ENCODE measurements at places on chromosomes 5 and 9.

- no peak for DNase-seq
These were observed 120.4 kb downstream of the C9orf152 start for GRCh38 chr9:110087605-110088004.

DNA sequence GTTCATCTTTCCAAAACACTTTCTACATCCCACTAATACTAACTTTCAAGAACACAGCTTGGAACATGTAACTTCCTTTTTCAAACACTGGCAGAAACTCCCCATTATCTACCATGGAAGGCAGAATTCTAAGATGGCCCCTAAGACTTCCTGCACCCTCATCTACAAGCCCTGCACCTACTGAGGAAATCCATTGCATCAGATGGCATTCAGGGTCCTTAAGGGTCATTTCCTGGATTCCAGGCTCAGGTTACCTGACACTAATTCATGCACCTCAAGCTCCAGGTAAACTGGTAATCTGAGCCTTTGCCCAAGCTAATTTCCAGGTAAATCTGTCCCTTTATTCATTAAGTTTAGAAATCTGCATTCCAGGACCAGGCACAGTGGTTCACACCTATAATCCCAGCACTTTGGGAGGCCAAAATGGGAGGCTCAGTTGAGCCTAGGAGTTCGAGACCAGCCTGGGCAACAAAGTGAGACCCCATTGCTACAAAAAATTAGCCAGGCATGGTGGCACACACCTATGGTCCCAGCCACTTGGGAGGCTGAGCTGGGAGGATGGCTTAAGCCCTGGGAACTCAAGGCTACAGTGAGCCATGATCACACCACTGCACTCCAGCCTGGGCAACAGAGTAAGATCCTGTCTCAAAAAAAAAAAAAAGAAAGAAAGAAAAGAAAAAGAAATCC, 91.6 kb downstream of the NFIB start:
- DNase-seq = no peak

DNA sequence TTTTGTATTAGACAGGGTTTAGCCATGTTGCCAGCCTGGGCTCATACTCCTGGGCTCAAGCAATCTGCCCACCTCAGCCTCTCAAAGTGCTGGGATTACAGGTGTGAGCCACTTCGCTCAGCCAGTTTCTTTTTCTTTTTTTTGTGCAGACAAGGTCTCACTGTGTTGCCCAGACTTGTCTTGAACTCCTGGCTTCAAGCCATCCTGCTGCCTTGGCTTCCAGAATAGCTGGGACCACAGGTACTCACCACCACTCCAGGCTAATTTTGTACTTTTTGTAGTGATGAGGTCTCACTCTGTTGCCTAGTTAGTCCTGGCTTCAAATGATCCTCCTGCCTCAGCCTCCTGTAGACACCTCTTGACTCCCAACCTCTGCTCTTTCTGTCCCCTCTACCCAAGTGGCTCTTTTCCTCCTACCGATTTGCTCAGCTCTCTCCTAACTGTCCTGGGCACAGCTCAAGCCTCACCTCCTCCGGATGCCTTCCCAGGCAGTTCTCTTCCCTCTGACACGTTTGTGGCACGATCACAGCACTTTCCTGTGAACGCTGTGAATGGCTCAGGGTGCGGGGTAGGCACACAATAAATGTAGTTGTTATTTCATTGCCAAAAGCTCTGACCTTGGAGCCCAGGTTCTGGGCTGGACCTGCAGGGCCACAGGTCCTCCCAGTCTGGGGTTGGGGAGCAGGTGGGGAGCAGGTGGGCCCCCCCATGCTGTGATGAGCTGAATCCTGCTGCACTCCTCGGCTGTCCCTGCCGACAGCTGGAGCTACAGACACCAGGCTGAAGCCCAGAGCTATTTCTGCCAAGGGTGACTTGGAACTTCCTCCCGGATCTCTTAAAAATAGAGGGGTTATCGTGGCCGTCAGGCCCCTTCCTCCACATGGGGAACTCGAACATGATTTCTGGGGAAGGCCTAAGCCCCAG, 23.9 kb downstream of the GFI1B start:
- DNase-seq = no peak

GRCh38 chr5:146020100-146020499, 83.7 kb downstream of the SH3RF2 start:
- no peak for DNase-seq

DNA sequence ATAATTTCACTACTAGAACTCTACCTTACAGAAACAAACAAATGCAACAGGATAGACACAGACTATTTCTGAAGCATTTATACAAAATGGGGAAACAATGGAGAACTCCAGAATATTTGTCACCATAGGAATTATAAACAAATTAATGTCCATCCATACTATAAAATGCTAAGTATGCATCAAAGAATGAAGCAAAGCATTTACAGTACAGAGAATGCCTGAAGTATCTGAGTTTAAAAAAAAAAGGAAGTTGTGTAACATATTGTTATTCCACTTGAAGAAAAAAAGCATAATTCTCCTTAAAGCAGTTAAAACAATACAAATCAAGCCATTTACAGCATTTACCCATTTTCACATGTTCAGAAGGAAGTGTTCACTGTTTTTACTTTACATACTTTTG, 53.0 kb downstream of the DROSHA start:
- no peak for DNase-seq

DNA sequence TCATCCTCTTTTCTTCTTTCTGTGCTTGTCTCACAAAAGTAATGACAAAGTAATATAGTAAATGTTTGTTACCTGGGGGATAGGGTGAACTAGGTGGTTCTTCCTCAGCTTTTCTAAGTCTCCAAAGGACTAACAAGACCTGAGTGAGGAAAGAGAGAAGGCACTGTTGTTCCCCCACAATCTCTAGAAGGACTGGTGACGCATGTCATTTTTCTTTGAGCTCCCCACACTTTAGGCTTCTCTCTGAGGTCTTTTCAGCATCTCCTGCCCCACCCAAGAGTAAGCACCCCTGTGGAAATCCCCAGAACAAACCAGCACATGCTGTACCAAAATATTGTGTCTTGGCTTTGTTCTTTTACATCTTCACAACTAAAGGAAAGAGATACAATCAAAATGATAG, 2.4 kb upstream of the IL7R start:
- DNase-seq = peak; percentile 24

DNA sequence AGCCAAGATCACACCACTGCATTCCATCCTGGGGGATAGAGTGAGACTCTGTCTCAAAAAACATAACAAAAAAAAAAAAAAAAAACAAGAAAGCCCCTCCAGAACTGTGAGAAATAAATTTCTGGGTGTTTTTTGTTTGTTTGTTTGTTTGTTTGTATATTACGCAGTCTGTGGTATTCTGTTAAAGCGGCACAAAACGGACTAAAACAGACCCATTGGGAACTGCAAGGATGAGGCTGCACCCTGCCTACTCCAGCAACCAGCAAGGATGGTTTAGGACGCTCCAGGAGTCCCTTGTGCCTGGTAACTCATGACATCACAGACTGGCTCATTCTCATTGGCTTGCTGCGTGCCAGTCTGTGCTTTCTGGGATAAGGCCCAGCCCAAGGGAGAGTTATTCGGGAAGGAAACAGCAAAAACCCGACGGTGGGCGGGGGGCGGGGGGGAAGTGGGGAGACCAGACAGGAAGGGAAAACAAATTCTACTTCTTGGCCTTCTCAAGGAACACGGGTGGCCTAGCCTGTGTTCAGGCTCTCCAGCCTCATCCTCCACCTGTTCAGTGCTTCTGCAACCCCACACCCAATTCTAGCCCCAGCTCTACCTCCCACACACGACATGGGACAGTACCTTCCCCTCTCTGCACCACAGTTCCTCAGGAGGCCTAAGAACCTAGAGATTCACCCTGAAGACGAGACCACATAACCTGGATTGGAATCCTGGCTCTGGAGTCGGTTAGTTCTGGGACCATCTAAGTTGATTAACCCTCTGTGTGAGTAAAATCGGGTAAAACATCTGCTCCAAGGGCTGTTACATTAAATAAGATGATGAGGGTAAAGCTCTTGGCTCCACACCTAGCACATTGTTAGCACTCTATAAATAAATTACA, 2.8 kb downstream of the CD74 start:
- DNase-seq = no peak

DNA sequence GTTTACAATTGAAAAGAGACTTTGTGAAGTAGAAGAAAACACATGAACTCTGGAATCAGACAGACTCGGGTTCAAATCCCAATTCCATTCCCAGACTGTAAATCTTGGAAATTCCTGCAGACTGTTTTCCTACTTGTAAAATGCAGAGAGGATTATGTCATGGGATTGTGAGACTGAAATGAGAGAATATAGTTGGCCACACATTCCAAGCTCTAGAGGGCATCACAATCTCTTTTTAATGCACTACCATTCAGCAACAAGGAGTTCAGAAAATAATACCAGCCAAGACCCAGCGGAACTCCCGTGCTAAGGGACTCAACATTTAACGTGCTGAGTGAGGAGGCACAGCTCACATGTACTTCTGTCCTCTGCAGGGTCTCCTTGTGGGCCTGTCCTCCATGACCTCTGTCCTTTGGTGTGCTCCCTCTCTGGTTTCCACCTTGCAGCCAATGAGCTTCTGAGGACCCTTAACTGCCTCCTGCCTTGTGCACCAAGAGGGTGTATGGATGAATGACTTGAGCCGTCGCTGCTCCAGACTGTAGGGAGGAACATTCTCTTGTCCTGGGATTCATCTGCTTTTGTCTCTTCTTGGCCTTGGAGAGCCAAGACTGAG, 263.5 kb downstream of the NTRK2 start:
- no peak for DNase-seq

GRCh38 chr9:93084471-93084881, 11.5 kb upstream of the CARD19 start:
- DNase-seq = no peak

GRCh38 chr9:130667120-130667435, 2.7 kb downstream of the PRDM12 start:
- no peak for DNase-seq

- DNase-seq = no peak
These were observed 99.1 kb downstream of the DPYSL3 start for GRCh38 chr5:147410496-147411358.

DNA sequence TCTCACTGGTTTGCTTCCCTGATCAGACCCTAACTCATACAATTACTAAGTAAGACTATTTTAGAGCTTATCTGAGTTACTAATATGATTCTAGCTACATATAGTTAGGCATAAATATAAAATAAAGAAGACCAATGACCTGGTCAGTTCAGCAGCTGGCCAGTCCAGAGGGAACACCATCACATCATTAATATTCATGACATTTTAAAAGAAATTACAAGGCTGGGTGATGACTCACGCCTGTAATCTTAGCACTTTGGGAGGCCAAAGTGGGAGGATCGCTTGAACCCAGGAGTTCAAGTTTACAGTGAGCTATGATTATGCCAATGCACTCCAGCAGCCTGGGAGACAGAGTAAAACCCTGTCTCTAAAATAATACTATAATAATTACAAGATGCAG, 37.0 kb upstream of the CDC42SE2 start:
- DNase-seq = no peak

DNA sequence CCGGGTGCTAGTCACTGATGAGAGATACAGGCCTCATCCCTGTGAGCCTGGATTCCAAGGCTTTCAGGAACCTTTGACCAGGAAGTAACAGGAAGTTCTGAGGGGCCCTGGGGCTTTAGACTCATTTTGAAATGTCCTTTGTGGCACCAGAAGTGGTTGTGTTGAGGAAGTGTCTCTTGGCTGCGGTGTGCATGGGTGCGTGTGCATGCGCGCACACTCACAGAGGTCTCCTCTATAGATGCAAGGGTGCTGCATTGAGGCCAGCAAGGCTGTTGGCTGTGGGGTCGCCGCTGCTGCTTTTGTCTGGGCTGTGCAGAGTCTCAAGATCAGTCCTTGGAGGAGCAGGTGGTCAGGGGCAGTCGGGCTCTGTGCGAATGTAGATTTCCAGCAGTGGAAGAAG, 7.6 kb downstream of the RAB24 start:
- DNase-seq = no peak

DNA sequence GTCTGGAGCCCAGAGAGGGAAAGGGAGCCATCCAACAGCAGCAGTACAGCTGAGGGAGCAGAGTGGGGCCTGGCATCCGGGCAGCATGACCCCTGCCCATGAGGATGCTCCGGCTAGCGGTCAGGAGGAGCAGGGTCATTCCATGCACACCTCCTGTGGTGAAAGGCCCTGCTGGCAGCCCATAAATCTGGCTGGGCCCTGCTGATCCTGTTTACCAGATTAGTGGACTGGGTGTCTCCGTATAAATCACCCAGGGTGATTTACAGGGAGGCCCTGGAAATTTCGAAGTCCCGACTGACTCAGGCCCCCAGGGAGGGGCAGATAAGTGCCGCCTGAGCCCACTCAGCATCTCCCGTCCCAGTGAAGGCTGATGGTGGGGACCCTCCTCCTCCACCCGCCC, 117.6 kb upstream of the HAND1 start:
- no peak for DNase-seq

DNA sequence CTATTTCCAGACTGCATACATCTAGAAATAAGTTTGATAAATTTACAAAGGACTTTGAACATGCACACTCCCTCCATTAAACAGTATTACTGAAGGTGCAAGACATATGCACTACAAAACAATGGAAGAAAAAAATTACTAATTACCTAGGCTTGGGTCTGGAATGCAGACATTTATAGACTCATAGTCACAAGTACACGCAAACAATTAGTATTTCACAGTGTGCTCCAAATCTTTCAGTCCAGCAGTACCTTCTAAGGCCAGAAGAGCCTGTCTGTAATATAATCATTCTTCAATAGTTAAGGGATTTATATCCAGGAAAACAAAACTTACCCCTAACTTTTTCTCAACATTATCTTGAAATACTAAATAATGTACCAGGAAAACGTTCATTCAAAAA, 11.2 kb downstream of the RICTOR start:
- DNase-seq = no peak

DNA sequence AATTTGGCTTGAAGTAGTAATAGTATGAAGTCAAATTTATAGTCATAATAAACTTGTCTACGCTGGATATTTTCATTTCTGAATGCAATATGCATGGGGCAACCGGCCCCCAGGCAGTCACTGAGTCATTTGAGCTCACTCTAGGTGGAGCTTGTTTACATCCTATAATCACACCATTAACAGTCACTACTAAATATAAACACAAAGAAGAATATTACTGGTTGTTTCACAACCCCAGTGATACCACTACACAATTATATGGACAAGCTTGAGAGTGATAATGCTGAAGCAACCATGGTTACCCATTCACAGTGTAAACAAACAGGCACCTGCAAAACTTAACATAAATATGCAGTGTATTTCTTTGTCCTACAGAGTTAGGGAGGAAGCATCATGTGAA, 68.7 kb downstream of the MARCHF3 start:
- DNase-seq = no peak

- no peak for DNase-seq
These were observed 59.1 kb downstream of the TLR4 start for GRCh38 chr9:117763314-117763713.

GRCh38 chr5:9775339-9775738, 145.2 kb upstream of the TAS2R1 start:
- DNase-seq = no peak
